Activated naive CD4-positive, alpha-beta T cell treated with anti-CD3 and anti-CD28 coated beads for 36 hours (primary cell): ENCODE measurements at places on chromosomes 12 and 14. TPM values are rescaled to one million over a fixed set of nuclear protein-coding genes. Genes with fewer than 3 reads are reported as not detected.

The FAM186B gene
- total RNA-seq: 0.12 TPM

The TSPAN19 gene
- total RNA-seq: not detected

The RERGL gene
- total RNA-seq: not detected

The RTL1 gene
- not detected for total RNA-seq

The DIO2 gene
- total RNA-seq: not detected

The NPFF gene
- total RNA-seq: not detected
